ENCODE measurements at places on chromosomes 1 and 21. TPM values are rescaled to one million over a fixed set of nuclear protein-coding genes. Genes with fewer than 3 reads are reported as not detected.

GRCh38 chr1:162087111-162087510 lies 17.6 kb downstream of the NOS1AP start:
- DNase-seq: peak; percentile 8

- DNase-seq: peak; percentile 38
Measured at GRCh38 chr21:28207436-28208173, 785.1 kb downstream of the LTN1 start.

GRCh38 chr1:166980383-166980782 lies 5.0 kb upstream of the ILDR2 start:
- no peak for DNase-seq

The GBP7 gene
- total RNA-seq: not detected

GRCh38 chr1:116997066-116997465 lies 4.5 kb upstream of the CD101 start:
- DNase-seq: peak; percentile 67

GRCh38 chr1:246577720-246578106 lies 11.5 kb downstream of the CNST start:
- no peak for DNase-seq

DNA sequence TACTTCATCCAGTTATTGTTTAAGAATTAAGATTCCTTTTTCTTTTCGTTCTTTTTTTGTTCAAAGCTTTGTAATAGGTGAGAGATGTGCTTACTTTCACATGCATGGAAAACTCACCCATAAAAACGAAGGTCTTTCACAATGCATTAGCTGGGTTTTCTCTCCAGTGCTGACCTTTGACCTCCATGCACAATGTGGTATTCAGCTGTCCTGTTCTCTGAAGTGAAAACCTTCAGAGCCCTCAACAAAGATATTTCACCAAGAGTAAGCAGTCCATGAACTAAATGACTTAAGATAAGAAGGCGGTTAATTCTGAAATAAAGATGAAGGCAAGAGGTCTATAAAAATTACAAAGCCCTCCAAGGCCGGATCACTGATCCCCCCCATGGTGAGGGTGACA lies 77.1 kb upstream of the IPO9 start:
- DNase-seq: peak; percentile 70

DNA sequence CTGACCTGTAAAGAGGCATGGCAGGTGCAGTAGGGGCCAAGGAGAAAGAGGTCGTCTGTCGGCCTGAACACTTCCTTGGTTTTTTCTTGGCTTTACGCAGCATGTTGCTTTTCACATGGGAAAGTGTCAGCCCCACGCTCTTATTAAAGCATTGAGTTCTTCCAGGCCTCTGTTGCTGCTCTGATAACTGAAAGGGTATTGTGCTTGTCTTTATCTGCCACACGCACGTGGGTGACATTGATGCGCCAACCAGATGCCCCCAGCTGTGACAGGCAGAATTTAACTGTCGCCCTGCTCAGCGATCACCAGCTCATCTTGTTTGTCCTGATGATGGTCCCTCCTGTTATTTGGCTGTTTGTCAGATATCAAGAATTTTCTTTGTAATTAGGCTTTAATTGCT lies 76.5 kb downstream of the GALNT2 start:
- DNase-seq: no peak

DNA sequence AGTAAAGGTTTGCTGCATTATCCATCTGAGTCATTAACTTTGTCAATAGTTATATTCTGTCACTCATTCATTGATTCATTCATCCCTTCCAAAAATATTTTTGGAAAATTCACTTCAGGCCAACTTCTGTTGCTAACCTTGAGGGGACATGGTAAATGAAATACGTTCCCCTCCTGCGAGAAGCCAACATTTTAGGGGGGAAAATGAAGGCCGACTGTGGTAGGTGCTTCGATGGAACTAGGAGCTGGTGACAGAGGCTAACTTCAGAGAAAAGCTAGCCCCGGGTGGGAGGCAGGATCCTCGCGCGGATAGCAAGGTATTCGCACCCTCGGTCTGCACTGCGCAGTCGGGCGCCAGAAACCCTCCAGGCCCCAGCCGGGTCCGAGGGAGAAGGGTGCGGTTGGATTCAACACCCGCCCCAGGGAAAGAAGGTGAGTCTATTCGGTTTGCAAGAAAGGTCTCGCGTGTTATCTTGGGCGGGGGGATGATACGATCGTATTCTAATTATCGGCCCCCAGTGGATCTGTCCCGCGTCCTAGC lies 646 bp upstream of the RRP15 start:
- DNase-seq: peak; percentile 8

- DNase-seq: peak; percentile 39
Measured at GRCh38 chr1:162141281-162142054, 72.0 kb downstream of the NOS1AP start.

The AMIGO1 gene
- 0.13 TPM for total RNA-seq

The C1orf87 gene
- not detected for total RNA-seq

- DNase-seq: no peak
Measured at GRCh38 chr1:36177589-36178431, 21.9 kb downstream of the MAP7D1 start.

The DAB1 gene
- total RNA-seq: not detected

- DNase-seq: peak; percentile 84
Measured at GRCh38 chr1:65247419-65248359, 61.7 kb upstream of the DNAJC6 start.

DNA sequence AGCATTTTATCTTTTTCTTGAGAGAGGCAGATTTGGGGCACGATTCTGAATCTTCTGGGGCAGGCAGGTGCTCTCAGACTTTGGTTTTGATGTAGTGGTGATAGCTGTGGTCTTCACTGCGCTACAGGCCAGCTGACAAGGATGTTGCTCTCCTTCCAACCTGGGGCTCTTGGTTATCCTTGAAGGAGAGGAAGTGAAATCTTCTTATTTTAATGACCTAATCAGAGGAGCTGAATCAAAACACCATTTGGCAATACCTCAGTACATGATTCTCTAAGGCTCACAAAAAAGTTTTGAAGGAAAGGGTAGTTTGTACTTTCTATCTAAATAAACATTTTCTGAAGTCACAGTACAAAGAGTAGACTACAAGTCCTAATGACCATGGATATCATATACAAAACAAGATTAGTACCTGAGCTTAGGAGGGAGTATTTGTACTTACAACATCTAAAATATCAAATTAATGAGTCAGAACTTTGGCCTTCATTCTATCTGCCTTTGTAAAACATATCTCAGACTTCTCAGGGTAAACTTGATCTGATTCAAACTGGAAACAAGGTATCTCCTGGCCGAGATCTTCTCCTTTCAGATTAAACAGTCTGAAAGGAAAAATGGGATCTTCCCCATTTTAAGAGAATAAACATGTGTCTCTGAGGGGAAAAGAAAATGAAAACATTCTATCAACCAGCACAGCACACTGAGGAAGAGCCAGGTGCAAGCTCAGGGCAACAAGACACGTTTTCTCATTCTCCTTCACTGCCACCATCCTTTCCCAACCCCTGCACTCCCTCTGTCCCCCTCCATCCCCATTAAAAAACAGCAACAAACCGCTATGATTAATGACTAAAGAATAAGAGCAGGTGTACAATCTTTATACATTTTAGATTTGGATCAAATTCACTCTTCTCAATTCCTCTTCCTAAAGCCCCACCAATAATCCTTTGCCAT lies 69.2 kb downstream of the SH3GLB1 start:
- peak; percentile 46 for DNase-seq

DNA sequence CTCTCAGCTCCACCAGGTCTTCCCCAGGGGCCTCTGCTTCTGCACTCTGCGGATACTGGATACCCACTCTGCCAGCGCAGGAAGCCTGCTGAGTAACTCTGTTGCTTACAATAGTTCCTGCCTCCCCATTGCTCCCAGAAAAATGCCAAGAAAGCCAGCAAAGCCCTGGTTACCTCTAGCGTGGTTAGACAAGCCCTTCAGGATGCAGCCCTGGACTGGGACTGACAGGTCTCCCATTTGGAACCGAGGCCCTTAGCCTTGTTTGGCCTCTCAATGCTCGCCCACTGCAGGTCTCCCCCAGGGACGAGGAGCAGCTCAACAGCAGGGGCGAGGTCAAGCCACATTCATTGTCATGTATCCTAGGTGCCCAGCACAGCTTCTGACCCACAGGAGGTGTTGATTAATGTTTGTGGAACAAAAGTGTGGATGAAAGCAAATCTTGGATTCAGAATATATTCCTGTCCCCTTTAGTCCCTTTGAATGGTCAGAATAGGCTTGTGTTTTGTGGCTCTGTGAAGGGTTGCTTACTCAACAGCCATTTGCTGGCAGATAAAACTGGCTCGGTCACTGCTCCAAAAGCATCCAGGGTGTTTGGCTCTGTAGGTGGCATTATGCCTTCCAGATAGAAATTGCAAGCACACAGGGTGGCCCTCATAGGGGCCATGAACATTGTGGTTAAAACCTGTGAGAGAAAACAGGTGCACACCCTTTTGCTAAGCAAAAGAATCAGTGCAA lies 58.9 kb downstream of the C1orf198 start:
- DNase-seq: no peak

GRCh38 chr1:67347688-67348472 lies 40.2 kb downstream of the IL12RB2 start:
- DNase-seq: peak; percentile 53

The FCRL4 gene
- total RNA-seq: not detected

The IFFO2 gene
- 4.5 TPM for total RNA-seq

GRCh38 chr21:16022921-16023320 lies 293.1 kb downstream of the USP25 start:
- no peak for DNase-seq

- no peak for DNase-seq
Measured at GRCh38 chr1:39954324-39954869, 548 bp upstream of the MFSD2A start.

- peak; percentile 71 for DNase-seq
Measured at GRCh38 chr1:200802865-200803512, 64.3 kb downstream of the CAMSAP2 start.

DNA sequence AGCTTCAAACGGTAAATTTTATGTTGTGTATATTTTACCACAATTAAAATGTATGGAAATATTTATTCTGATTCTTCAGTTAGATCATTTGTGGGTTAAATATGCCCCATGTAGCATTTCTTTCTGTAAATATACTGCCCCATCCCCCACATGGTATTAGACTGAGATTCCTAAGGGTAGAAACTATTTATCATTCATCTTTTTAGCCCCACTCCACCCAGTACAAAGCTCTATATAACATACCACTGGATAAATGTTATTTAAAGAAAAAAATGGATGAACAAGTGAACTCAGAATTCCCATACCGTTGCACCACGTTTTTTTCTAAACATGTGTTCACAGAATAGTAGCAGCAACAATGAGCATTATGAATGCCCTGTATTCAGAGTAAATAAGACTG lies 234.0 kb upstream of the IRF2BP2 start:
- DNase-seq: no peak

- no peak for DNase-seq
Measured at GRCh38 chr21:41953249-41953830, 478 bp downstream of the C2CD2 start.

DNA sequence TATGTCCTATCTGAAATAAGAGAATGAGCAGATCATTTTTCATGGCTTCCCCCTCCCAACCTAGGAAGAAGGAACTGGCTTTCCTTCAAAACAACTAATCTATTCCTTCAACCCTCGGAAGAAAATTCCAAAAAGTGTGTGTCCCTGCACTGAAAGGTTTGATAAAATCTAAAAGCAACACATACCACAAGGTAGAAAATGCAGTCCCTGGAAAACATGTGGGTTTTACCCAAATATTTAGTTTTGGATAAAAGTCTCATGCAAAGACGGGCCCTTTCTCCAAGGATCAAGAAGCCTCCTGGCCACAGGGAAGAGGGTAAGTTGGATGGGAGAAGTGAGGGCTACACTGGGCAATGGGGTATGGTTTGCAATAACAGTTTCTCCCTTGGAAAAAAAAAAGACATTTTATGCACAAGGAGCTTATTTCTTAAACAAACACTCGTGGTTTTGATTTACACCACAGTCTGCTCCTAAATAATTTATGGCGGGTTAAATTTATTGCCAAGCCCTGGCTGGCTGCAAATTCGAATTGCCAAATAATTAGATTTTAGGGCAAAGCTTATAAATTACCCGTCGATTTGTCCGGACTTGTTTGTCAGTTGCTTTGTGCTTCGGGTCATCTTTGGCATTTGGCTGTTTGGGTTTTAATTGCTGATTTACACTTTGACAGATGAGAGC lies 28.9 kb downstream of the ERI3 start:
- peak; percentile 9 for DNase-seq

The KCNJ6 gene
- total RNA-seq: 12.9 TPM

- no peak for DNase-seq
Measured at GRCh38 chr1:244344001-244344400, 107.7 kb downstream of the ADSS2 start.

DNA sequence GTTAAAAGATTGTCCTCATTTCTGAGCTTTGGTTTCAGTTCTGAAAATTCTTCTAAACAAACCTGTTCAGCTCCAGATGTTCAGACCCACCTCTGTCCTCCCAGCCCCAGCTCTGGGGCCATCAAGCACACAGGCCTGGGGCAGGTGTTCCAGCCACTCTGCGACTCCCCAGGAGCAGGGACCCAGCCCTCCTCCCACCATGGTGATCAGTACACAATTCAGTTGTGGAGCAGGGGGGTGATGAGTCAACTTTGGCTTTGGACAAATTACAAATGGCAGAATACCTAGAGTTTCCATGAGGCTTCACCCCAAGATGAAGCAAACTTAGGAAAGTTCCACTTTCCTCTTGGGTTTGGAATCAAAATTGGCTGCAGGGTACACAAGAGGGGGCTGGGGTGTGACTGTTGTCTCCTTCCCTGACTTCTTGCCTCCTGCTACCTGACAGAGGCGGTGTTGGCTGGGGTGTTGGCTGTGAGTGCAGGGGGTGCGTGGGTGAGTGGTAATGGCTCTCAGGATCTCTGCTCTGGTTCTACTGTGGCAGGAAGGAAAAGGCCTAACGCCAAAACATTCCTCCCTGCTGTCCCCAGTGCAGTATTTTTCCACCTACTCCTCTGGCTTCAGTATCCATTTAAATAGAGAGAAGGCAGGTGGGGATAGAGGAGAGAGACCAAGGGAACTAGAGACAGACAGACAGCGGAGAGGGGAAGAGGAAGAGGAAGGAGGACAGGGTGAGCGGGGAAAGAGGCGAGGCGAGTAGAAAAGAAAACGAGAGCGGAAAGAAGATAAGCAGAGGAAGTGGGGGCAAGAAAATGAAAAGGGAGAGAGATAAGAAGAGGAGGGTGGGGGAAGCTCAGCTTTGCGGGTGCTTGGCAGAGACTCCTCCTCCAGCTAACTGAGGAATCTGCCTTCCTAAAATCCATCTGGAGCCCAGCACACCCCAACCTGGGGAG lies 20.6 kb upstream of the LRRN2 start:
- DNase-seq: no peak

Data from LHCN-M2 (cell line).